Esophagus muscularis mucosa (tissue), 4 donors: ENCODE measurements at places on chromosomes 6 and 20.

GRCh38 chr6:17957086-17957485 lies 30.3 kb downstream of the KIF13A start:
- DNase-seq, result no peak

GRCh38 chr6:106444777-106445507 lies 84.4 kb downstream of the CRYBG1 start:
- no peak for DNase-seq

GRCh38 chr6:139964737-139965136 lies 590.3 kb upstream of the CITED2 start:
- no peak for DNase-seq

DNA sequence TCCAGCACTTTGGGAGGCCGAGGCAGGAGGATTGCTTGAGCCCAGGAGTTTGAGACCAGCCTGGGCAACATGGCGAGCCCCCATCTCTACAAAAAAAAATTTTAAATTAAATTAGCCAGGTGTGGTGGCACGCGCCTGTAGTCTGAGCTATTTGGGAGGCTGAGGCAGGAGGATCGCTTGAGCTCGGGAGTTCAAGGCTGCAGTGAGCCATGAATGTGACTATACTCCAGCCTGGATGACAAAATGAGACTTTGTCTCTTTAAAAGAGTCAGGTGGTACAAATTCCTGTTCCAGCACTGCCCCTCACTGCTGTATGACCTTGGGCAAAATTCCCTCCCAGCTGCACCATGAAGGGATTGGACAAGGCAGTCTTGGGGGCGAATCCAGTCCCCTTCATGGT lies 28.5 kb downstream of the AHCY start:
- no peak for DNase-seq

DNA sequence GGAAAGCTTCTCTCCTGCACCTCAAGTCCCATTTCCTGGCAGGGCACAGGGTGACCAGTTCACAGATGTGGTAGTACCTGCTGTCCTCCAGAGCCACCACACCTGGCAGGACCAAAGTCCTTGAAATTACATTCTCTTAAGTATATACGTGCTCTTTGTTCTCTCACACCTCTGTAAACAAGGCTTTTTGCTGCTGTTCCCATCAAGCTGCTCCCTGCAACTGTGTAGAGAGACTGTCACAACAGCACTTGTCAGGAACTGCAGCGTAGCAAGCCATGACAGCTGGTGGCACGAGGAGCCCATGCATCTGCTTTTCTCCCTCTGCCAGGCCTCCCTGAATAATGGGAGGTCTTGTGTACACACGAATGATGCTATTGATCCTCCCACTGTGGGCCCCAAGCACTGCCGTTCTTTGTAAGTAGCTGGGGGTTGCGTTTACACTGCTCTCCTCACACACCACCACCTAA lies 431.8 kb downstream of the CD83 start:
- DNase-seq, result no peak

DNA sequence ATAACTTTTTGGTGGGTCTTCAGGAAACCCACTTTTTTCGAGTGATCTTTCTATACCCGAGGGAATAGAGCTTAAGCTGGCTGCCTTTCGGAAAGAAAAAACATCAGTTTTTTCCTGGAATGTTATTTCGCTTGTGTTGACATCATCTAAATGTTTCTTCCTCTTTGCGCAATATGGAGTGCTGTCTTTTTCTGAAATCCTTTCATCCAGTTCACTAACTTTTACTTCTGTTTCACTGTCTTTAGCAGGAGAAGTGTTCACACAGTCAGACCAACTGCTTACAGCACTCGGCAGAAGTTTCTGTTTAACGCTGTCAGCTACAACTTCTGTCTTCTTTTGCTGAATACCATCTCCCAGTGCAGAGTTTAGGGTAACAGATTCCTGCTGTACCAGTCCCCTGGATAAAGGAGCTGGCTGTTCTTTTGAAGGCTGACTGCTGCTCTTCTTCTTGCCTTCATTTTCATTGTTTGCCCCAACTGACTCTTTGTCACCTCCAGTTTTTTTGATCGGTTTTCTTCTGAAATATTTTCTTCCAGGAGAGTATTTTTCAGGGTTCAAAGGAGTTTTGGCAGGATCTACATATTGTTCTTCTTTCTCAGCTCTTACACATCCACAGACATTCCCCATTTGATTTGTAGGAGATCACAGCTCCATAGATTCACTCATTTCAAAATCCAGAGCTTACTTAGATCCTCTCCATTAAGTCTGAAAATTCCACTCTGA lies 50.0 kb upstream of the DST start:
- DNase-seq, result no peak

GRCh38 chr6:25981568-25982263 lies 19.1 kb downstream of the TRIM38 start:
- no peak for DNase-seq

DNA sequence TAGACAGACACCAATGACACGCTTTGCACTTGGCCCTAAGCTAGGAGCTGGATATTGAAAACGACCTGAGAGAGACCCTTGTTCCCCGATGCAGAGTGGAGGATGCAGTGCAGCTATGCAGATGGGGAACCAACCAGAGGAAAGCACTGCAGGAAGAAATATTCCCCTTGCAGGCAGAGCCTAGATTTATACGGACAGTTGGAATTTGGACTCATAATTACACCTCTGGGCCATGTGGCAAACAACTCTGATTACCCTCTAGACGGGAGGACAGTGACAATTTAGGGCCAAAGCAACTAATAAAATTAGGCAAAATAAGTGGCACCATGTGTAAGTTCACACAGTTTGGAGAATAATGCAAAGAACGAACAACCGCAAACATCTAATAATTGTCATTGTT lies 12.3 kb downstream of the PMEPA1 start:
- no peak for DNase-seq

- no peak for DNase-seq
Observed at GRCh38 chr20:62666736-62667529, 24.6 kb downstream of the SLCO4A1 start.

DNA sequence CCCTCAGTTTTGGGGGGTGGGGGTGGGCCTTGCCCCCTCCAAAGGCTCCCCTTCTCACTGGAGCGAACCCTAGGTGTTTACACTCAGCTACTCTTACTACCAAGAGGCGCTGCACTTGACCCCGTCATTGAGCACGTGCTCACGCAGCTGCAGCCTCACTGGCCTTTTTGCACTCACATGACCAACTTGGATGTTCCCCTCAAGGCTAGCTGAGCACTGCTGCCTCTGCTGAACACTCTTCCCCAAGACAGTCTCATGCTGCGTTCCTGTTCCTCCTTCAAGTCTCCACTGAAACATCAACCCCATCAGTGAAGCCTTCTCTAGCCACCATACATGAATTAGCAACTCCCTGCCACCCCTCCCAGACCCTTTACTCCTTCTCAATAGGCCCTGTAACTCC lies 4.0 kb downstream of the SOD2 start:
- DNase-seq, result no peak

- no peak for DNase-seq
Observed at GRCh38 chr6:118586746-118587485, 38.8 kb downstream of the PLN start.

DNA sequence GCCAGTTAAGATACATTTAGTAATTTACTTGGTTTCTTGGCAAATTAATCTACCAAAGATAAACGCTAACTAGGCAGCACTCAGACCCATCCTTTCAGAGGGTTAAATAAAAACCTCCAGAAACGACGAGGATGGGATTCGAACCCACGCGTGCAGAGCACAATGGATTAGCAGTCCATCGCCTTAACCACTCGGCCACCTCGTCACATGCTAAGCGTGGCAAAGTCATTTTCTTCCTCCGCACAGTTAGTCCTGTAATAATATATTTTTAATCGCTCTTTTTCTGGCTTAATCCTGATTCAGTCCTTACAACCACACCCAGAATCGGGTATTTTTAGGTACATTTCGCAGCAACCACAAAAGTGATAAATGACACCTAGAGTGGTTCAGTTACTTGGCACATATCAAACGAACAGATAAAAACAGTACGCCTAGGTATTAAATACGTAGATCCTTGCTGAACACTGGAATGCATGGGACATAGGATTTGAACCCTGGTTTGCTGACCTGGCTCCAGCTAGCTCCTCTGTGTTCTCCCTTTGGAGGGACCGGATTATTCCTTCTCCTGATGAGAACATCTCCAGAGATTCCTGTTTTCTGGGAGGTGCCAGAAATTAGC lies 71.6 kb downstream of the GPX5 start:
- DNase-seq, result no peak

GRCh38 chr20:44069203-44070011 lies 117.6 kb downstream of the JPH2 start:
- peak; percentile 89 for DNase-seq

DNA sequence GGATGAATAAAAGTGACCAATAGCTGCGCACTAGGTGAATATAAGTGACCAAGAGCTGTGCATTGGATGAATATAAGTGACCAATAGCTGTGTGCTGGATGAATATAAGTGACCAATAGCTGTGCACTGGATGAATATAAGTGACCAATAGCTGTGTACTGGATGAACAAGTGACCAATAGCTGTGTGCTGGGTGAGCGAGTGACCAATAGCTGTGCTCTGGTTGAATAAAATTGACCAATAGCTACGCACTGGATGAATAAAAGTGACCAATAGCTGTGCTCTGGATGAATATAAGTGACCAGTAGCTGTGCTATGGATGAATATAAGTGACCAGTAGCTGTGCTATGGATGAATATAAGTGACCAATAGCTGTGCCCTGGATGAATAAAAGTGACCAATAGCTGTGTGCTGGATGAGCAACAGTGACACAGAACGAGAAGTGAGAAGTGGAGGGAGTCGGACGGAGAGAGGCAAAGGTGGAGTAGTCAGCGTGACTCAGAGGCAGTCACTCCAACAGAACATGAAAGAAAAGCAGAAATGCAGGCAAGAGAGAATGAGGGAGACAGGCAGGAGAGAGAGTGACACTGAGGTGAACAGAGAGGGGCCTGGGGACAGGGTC lies 38.5 kb downstream of the RBM38 start:
- DNase-seq, result no peak

GRCh38 chr6:170596426-170596825 lies 12.0 kb upstream of the PDCD2 start:
- DNase-seq, result no peak

DNA sequence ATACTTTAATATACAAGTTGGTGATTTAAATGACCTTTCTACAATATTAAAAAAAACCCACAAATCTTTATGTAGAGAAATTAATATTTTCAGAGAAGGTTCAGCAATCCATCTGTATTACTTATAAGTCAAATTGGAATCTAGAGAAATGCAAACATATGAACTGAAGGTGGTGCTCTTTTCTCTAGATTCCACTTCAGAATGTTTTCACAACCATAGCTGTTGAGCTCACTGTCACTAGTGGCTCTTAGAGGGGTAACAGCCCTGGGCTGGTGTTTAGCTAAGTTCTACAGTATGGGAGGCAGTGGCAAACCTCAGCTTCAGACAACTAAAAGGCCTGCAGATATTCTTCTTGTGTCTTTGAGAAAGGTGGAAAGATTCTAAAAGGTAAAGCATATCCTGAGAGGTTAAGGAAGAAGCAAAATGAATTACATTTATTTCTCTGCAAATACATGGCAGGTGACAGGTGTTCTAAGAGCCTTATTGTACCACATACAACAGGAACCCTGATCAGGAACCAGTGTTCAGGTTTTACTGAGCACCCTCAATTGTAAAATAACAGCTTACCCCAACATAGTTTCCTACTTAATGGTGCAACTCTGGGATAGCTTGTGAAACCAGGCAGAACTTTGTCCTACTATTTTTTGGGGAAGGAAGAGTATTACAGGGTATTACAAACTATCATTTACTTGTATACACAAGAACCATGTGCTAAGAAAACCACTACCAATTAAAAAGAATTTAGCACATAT lies 56.6 kb upstream of the SAMHD1 start:
- DNase-seq, result no peak

GRCh38 chr20:57392512-57393271 lies 1.5 kb downstream of the RBM38 start:
- DNase-seq, result no peak

GRCh38 chr6:24574809-24575208 lies 71.2 kb downstream of the KIAA0319 start:
- no peak for DNase-seq

- DNase-seq, result no peak
Observed at GRCh38 chr6:157099912-157100593, 223.3 kb downstream of the TMEM242 start.

DNA sequence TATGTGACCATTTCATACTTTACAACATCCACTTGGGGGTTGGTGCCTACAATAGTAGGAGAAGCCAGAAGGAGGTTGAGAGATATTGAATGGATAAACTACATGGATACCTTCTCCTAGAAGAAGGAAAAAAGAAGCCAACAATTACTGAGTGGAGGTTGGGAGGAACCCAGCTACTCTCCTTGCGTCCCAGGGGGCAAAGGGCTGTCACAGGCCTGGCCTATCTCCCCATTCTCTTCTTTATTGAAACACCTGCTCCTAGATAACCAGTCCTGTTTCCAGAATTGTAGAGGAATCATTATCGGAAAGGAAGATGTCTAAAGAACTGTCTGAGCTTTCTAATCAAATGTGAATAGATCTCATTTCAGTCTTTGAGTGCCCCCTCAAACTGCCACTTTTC lies 115.1 kb downstream of the MAP7 start:
- no peak for DNase-seq

GRCh38 chr6:168167431-168168315 lies 88.7 kb upstream of the FRMD1 start:
- DNase-seq, result peak; percentile 42

GRCh38 chr20:53306192-53306805 lies 287.3 kb downstream of the ZNF217 start:
- no peak for DNase-seq

DNA sequence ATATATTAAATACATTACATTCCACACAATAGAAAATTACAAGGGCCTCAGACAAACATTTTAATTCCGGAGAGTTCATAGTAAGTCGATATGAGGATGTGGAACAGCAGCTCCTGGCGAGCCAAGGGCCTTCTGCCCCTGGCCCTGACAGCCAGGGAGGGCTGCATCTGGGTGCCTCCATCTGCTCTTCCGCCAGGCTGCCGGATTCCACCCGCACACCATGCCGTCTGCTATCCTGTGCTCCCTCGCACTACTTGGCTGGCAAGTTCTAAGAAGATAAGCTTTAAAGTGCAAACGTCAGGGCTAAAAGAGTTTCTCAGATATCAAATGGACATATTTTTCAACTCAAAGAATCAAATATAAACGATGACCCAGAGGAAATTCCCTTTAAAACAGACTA lies 656.3 kb upstream of the NOX3 start:
- peak; percentile 7 for DNase-seq

GRCh38 chr6:6760002-6760401 lies 171.5 kb downstream of the LY86 start:
- no peak for DNase-seq

GRCh38 chr20:25191689-25192088 lies 3.8 kb upstream of the ENTPD6 start:
- DNase-seq, result no peak

DNA sequence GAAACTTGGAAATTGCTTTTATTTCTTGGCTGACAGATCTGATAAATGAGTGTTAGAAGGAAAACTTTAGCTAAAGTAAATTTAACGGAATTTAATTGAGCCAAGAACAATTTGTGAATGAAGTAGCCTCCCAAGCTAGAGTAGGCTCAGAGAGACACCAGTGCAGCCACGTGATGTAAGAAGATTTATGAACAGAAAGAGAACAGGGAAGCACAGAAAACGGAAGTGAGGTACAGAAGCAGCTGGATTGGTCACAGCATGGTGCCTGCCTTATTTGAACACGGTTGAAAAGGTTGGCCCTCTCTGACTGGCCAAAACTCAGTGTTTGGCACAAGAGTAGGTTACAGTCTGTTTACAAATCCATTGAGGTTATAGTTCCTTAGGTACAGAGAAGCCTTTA lies 29.5 kb upstream of the IFNGR1 start:
- peak; percentile 21 for DNase-seq

GRCh38 chr6:20167601-20168000 lies 44.7 kb downstream of the MBOAT1 start:
- no peak for DNase-seq
